SW 1271 (cell line): ENCODE measurements at places on chromosomes 16 and 17.

DNA sequence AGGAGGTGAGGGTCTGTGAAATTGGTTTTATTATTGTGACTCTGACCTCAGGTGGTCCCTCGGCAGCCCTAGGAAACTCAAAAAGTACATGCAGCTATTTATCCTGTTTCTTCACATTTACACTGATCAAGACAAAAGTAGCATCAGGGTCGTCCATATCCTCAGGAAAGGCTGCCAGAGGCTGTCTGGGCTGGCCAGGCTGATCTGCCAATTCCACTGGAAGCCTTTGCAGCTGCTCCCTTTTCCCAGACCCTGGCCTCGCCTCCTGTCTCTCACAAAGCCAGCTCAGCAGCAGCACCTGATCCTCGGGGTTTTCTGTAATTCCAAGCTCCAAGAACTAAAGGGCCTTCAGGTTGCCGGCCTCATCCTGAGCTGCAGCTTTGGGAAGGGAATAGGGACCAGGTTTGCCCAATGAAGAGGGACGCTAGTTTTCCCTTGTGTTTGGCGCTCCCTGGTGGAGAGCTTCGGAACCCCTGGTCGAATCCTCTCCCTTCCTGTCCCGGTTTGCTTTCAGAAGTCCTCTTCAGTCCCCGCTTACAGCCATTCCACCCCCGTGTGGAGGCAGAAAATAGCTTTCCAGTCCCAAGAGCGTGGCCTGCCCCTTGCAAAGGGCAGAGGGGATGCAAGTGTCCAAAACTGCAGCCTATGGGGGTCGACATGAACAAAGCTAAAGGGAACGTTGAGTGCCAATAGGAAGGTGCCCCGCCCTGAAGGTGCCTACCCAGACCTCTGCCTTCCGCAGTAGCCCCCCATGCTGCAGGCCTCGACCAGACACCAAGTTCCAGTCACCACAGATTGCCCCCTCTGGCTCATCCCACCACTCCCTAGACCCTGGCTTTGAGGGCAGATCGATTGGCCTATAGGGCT is 13.4 kb downstream of the MFSD6L start:
- peak; percentile 52 for DNase-seq

DNA sequence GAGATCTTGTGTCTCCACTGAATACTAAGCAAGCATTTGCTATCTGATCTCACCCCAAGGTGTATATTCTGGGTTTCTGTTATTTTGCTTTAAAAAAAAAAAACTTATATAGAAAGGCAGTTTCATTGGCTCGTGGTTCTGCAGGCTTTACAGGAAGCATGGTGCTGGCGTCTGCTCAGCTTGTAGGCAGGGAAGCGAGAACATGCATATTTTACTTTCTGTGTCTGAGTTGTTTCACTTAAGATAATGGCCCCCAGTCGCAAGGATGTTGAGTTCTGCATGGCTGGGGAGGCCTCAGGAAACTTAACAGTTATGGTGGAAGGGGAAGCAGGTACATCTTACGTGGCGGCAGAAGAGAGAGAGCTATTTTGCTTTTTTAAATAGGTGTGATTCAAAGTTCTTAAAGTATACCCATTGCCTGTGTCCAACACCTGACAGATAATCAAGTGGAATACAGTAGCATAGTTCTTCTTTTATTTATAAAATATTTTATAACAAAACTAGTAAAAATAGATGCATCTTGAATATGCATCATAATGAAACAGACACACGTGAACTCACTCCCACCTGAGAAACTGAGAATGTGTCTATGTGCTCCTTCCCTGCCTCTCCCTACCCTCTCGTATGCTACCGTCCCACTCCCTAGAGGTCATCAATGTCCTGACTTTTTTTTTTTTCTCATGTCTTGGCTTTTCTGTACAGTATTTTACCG is 15.4 kb upstream of the ARHGAP17 start:
- DNase-seq: no peak

DNA sequence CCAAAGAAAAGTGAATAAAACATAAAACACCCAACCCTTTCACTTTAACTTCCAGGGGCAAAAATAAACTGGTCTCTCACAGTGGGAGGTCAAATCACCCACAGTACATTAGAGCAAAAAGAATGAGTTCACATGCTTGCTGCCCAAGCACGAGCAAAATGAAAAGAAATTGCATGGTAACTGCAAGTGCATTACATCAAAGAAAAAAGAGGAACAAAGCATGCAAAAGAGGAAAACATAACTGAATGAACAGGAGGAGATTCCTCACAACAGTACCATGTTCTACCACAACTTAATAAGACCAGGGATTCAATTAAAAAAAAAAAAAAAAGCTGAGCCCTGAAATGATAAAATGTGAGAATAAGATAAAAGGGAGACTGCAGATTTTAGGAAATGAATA is 12.3 kb downstream of the DNAH2 start:
- DNase-seq: no peak

- no peak for DNase-seq
These were observed 68.9 kb downstream of the SNX11 start for GRCh38 chr17:48176471-48176855.

GRCh38 chr16:70715055-70715858 is 29.4 kb upstream of the MTSS2 start:
- no peak for DNase-seq

- no peak for DNase-seq
These were observed 9.8 kb upstream of the ADGRG3 start for GRCh38 chr16:57658130-57658877.

GRCh38 chr17:30134551-30134950 is 17.9 kb downstream of the NSRP1 start:
- DNase-seq: no peak

GRCh38 chr17:80119271-80119791 is 17.9 kb downstream of the GAA start:
- DNase-seq: no peak

DNA sequence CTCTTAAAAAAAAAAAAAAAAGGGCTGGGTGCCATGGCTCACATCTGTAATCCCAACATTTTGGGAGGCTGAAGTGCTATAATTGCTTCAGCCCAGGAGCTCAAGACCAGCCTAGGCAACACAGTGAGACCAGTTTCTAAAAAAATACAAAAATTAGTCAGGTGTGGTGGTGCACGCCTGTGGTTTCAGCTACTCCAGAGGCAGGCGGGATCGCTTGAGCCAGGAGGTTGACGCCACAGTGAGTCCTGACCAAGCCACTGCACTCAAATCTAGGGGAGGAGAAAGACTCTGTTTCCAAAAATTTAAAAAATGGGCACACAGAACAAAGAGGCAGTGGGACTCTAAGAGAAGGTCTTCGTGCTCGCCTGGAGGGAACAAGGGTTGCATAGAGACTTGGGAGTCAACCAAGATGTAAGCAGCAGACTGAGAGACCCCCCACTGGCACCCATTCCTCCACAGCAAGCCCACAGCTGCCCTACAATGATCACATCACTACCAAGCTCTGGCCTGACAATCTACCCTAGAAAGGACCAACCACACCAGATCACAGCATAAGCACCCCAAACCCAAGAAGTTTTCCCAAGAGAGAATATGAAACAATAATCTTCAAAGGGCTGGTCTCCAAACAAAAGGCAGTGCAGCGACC is 121.6 kb downstream of the ANKRD11 start:
- DNase-seq: no peak

- no peak for DNase-seq
These were observed 205.5 kb downstream of the NTN1 start for GRCh38 chr17:9226794-9227135.

GRCh38 chr17:28427371-28427770 is 21.4 kb upstream of the SLC46A1 start:
- no peak for DNase-seq

- no peak for DNase-seq
These were observed 18.5 kb downstream of the VPS35L start for GRCh38 chr16:19573997-19574396.

DNA sequence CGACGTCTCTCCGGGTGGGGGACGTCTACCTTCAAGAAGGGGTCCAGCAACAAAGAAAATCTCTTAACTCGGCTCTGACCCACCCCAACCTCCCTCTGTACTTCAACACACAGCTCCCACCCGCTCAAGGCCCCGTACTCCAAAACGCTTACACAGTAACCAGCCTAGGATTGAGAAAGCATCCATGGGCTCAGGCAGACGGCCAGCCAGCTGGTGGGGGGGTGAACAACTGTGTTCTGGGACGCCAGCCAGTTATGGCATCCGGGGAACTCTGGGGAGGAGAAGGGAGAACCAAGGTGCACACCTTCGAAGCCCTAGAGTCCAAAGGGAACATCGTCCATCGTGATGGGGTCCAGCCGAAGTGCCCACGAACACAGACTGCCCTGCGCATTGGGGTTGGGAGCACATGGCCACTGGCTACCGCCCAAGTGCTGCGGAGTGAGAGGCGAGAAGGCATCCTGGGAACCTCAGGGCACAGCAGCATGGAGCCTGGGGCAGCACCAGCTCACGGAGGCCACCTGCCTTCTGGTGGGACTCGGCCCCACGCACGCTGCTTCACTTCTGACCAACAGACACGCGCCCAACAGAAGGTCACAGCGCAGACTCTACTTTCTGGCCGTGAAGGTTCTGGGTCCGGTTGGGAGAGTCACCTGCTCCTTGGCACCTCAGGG is 14.3 kb downstream of the SLC16A3 start:
- DNase-seq: no peak

DNA sequence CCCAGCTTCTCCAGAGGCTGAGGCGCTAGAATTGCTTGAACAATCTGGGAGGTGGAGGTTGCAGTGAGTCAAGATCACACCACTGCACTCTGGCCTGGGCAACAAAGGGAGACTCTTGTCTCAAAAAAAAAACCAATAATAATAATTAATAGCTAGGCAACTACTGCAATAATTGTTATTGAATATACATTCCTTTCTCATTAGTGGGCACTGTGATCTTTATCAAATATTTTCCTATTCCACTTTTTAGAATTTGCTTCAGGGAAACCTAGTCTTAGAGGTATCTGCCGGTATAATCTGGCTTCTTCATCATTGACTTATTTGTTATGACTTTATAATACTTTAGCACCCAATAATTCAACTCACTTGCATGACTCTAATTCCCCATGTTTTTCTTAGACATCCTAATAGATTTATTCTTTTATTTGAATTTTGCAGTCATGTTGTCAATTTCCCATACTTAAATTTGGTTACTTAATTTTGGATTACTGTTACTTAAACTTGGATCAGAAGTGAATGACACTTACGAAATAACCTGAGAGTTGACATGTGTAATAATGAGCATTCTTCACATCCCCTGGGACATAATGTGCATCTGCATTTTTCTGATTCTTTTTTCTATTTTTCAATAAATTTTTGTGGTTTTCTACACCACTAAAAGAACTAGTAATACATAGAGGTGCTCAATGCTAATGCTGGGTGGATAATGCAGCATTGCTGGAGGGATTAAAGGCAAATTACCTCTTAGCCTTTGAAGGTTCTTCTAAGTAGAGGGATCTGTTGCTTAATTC is 25.0 kb upstream of the KCNJ16 start:
- no peak for DNase-seq

DNA sequence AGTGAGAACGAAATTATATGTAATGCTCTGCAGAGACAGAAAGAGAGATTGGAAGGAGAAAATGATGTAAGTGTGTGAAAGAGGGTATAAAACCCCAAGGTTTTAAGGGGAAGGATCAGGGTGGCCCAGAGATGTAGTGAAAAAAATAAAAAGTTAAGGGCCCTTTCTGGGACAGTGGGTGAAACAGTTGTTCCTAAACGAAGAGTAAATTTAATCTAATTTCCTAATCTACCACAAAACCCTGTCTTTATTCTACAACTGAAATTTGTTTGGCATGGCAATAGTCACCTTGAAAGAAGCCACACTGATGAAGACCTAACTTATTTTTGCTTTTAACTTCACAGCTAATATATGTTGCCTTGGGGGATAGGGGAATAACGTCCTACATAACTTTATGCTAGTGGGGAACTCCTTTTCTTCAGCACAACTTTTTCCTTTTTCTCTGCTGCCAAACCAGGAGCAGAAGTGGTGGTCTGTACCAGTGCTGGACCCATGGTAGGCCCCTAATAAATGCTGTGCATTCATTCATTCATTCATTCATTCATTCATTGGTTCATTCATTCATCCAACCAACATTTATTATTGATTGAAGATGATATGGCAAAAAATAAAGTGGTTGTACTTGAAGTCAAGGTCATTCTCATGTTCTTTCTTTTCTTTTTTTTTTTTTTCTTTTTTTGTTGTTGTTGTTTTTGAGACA is 25.4 kb downstream of the CALCOCO2 start:
- DNase-seq: no peak

GRCh38 chr17:34275881-34276280 is 5.9 kb downstream of the CCL7 start:
- no peak for DNase-seq

DNA sequence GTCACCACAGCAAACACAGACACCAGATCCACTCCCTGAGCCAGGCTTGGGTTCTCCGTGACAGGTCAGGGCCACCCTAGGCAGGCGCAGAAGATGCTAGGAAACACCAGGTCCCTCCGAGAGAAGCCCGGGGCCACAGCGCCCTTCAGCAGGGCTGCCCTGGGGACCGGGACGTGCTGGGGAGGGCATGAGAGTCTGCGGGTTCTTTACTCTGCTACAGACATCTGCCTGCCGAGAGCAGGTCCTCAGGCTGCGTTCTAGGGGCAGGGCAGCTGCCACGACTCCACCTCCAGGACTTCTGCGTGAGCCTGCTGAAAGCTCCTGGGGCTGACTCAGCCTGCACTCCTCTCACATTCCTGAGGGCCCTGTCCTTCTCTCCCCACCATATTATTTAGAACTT is 11.4 kb downstream of the MYLK3 start:
- DNase-seq: no peak

- no peak for DNase-seq
These were observed 943 bp downstream of the DYNC1LI2 start for GRCh38 chr16:66750279-66751052.

- DNase-seq: no peak
These were observed 1.5 kb downstream of the TNRC6A start for GRCh38 chr16:24730914-24731313.

DNA sequence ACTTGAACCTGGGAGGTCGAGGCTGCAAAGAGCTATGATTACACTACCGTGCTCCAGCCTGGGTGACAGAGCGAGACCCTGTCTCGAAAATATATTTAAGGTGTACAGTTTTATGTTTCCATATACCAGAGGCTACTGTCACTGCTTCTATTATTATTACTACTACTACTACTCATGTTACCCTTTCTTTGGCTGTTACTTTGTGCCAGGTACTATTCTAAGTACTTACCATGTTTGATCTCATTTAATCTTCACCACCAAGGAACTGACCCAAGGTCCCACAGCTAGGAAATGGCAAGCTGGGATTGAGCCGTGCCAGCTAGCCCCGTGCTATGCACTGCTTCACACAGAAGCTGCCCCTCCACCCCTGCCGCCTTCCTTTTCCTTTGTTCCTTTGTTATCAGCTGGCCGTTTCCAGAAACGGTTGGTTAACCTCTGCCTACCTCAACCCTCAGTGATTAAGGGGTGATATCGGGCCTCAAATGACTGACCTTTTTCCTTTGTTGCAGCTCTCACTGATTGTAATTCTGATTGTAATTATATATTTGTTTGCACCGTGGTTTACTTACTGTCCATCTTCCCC is 78.4 kb downstream of the ABCC1 start:
- DNase-seq: no peak

GRCh38 chr17:80124351-80124981 is 22.5 kb downstream of the EIF4A3 start:
- no peak for DNase-seq
